SJSA1 (cell line): ENCODE measurements at places on chromosomes 13 and 19. TPM values are rescaled to one million over a fixed set of nuclear protein-coding genes. Genes with fewer than 3 reads are reported as not detected.

Gene CEACAM3
- not detected in 2 replicates for total RNA-seq

DNA sequence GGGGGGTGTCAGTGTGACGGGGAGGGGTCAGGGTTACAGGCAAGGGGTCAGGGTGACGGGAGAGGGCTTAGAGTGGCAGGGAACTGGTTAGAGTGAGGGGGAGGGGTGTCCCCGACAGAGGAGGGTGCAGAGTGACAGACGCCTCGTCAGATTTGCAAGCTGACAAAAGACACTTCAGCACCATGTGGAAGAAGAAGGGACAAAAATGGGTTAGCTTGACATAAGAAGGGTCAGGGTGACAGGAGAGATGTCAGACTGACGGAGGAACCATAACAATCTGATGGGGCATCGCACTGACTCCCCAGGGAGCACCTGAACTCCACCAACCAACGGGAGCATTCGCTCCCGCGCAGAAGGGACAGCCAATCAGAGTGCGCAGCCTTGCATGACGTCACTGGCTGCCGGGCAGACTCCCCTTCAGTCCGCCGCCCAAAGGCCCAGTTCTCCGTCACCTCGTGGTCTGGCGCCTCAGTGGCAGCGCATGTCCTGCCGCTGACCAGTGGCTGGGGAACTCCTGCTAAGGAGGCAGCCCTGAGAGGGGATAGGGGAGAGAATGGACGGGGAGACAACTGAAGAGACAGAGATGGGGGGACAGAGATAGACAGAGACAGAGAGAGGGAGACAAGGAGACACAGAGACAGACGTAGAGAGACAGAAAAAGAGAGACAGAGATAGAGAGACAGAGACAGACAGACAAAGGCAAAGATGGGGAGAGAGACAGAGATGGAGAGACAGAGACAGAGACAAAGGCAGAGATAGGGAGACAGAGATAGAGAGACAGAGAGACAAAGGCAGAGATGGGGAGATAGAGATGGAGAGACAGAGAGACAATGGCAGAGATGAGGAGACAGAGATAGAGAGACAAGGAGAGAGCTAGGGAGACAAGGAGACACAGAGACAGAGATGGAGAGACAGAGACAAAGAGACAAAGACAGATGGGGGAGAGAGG is 30.2 kb downstream of the C19orf81 start:
- H3K27ac ChIP-seq, result no peak overlapping the region
- DNase-seq, result peak; percentile 72
- H3K36me3 ChIP-seq, result no peaks in the 10 kb centered on the region
- H3K4me1 ChIP-seq, result no peaks in the 10 kb centered on the region
- H3K27me3 ChIP-seq, result peaks cover 3% of the 10 kb centered on the region; the same call in 1 of the 2 replicates

DNA sequence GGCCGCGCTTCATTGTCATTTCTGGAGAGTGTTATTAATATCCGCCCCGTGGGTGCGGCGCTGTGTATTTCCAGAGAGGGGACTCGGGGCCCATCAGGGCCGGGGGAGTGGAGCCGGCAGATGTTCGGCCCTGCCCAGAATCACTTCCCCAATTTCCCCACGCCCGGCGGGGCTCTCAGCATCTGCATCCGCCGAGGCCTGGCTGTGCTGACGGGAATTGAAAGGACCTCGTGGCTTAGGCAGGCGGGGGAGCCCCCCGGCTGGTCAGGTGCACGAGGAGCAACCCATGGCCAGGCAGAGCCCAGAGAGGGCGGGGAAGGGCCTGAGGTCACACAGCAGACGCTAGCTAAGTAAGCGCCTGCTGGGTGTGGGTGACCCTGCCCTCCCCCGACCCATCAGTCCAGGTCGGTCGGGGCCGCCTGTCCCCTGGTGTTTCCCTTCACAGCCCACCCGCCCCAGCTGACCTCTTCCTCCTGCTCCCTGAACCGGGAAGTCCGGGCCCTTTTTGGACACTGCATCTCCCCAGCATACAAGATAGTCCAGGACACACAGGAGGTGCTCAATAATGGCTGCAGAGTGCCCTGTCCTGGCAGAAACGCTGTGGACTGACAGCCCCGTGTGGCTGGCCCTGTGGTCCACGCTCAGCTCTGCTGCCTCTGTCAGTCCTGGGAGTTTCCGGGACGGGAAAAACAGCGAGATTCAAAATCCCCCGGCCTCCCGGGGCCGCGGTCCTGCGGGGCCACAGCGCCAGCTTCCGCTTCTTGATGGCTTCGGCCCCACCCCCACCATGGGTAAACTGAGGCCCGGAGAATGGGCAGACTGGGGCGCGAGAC is 22.1 kb downstream of the ARID3A start:
- no peak overlapping the region for H3K4me3 ChIP-seq
- no peak overlapping the region for H3K27ac ChIP-seq
- H3K4me1 ChIP-seq, result peaks cover 2% of the 10 kb centered on the region; the same call in 1 of the 2 replicates
- H3K27me3 ChIP-seq, result no peaks in the 10 kb centered on the region
- H3K36me3 ChIP-seq, result no peaks in the 10 kb centered on the region; the same call in 1 of the 2 replicates
- no peak for DNase-seq

Gene IL11
- total RNA-seq, result 116 and 141 TPM in 2 replicates

Gene CGB5
- total RNA-seq, result not detected in 2 replicates

GRCh38 chr13:110874508-110874960 is 40.3 kb downstream of the ANKRD10 start:
- no peaks in the 10 kb centered on the region for H3K27me3 ChIP-seq
- peak; percentile 79 for DNase-seq
- H3K4me3 ChIP-seq, result peak overlapping the region; percentile 31
- peak overlapping the region; percentile 16; the same call in 1 of the 2 replicates for H3K27ac ChIP-seq
- no peaks in the 10 kb centered on the region for H3K36me3 ChIP-seq

- no peak overlapping the region for H3K4me3 ChIP-seq
- H3K36me3 ChIP-seq, result no peaks in the 10 kb centered on the region
- H3K27me3 ChIP-seq, result no peaks in the 10 kb centered on the region
- H3K4me1 ChIP-seq, result no peaks in the 10 kb centered on the region; the same call in 1 of the 2 replicates
- DNase-seq, result no peak
- no peak overlapping the region for H3K27ac ChIP-seq
These were observed 179.9 kb upstream of the TSHZ3 start for GRCh38 chr19:31529121-31529520.

DNA sequence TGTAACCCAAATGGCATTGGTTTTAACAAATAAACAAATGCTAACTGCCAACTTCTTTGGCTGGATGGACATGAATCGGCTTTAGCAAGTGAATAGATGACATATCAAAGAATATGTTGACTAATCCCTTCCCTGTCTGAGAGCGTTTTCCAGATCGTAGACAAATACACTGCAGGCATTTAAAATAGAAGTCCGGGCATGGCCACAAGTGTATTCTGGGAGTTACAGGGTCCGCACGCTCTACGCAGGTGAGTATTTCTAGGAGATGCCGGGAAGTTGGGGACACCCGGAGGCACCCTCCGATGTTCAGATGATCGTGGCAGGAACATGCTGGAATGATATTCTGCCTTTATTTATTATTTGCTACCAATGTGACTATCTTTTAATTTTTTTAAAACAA is 53.2 kb upstream of the ZNF536 start:
- no peak overlapping the region for H3K4me3 ChIP-seq
- DNase-seq, result no peak
- no peak overlapping the region for H3K27ac ChIP-seq

GRCh38 chr13:111949311-111949710 is 117.6 kb upstream of the SOX1 start:
- H3K27me3 ChIP-seq, result peaks cover 41% of the 10 kb centered on the region
- H3K4me3 ChIP-seq, result no peak overlapping the region
- no peaks in the 10 kb centered on the region for H3K4me1 ChIP-seq

DNA sequence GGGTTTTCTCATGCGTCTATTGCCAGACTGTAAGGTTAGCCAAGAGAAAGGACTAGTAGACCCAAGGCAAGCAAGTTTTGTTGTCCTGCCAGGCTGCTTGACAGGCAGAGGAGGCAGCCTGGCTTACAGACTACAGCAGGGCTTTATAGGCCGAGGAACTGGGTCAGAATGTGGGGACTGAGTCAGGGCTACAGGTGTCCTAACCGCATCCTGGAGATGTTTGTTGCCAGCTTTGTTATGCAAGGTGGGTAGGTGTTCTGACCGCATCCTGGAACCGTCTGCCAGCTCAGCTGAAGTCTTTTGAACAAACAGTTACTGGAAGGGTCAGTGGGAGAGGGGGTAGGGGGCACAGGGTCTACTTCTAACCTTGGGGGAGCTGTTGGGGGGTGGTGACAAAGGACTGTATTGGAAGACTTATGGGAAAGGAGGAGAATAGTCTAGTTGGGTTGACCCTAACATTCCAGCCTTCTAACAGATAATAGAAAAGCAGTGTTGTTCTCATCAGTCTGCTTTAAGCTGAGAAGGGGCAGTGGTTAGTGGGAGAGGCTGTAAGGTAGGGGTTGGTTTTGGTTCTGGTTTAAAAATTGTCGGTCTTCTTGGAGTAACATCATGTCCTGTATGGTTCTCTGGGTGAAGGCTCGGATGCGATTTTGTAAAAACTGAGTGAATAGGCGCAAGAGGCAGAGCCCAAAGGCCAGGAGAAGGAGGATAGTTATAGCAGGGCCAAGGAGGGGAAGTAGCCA is 913.8 kb upstream of the SLITRK5 start:
- no peak for DNase-seq
- H3K4me3 ChIP-seq, result no peak overlapping the region
- no peaks in the 10 kb centered on the region for H3K27me3 ChIP-seq

DNA sequence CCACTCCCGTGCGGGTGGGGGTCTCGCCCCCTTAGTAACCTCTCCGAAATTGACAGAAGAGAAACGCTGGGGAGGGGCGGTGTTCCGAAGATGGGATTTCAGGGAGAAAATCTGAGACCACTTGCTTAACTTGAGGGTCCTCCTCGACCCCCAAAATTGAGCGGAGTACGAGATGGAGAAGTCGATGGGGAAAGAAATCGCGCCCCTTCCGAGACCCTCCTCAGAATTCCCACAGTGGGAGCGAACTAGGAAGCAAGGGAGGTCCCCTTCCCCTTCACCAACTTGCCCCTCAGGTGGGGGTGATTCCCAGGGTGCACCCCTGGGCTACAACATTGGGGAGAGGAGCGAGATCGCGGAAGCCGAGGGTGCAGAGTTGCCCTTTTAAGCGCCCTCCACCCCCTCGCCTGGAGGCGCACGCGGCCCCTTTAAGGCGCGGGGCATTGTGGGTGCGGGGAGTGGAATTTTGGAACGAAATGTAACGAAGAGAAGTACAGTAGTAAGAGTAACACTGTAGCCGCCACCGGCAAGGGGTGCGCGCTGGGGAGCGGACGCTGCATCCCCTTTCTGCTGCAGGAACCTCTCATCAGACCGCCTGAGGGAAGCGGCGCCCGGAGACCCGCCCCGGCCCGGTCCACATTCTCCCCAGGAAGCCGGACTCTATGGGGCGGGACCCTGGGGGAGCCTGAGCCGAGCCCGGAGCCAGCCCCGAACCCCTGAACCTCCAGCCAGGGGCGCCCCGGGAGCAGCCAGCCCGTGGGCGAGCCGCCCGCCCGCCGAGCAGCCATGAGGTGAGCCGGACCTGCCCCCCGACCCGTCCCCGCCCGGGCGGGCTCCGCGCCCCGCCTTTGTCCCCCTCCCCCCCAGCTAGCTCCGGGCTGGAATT is at the start of gene VASP:
VASP (plus strand) TSS at position 491 of the 883 bp plus-strand sequence; CDS start at position 784, 293 bp downstream.
- peak; percentile 85 for DNase-seq
- peaks cover 21% of the 10 kb centered on the region for H3K4me1 ChIP-seq
- peak within 1 kb of the TSS; percentile 71 for H3K27ac ChIP-seq
- no peaks in the 10 kb centered on the region for H3K27me3 ChIP-seq
- peak within 1 kb of the TSS; percentile 85 for H3K4me3 ChIP-seq

DNA sequence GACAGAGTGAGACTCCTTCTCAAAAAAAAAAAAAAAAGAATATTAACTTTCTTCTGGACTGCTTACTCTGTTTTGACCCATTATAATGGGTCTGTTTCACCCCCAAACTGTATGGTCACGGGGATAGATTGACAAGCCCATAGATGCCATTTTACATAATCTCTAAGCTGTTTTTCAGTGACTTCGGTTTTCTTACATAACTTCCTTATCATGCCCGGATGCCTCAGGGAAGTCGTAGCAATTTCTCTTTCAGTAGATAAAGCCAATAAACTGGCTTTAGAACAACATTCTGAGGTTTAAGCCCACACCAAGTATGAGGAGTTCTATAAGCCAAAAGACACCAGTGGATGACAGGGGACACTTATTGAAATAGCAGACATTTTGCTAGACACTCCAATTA is 5.9 kb upstream of the ZNF254 start:
- H3K4me1 ChIP-seq, result no peaks in the 10 kb centered on the region
- no peaks in the 10 kb centered on the region; the same call in 1 of the 2 replicates for H3K36me3 ChIP-seq
- no peaks in the 10 kb centered on the region for H3K27me3 ChIP-seq
- H3K4me3 ChIP-seq, result no peak overlapping the region

DNA sequence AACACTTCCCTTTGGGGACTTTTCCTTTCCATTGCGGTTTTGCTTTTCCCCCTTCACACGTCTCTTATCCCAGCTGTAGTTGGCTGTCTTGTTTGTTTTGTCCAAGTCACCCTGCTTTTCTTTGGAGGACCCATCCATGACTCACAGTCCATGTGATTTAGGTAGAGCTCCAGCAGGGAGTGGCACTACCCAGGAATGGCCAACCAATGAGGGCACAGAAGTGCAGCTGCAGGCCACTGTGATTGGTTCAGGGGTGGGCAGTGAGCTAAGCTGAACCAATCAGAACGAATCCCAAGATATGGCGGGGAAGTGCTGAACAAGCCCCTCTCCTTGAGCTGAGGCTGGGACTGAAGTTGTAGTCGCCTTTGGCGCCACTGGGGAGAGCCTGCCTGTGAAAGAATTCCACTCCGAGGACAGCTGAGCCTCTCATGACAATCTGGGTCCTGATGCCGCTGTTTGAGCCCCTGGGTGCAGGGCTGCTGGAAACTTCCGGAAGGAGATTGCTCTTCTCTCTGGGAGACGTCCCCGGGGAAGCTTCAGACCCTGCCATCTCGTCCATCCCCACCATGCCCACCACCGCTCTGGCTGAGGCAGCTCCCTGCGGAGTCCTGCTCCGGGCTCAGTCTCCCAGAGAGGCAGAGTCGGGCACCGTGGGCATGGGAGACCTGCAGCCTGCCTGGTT is 62.9 kb upstream of the URI1 start:
- H3K27me3 ChIP-seq, result no peaks in the 10 kb centered on the region
- peaks cover 14% of the 10 kb centered on the region for H3K4me1 ChIP-seq
- H3K36me3 ChIP-seq, result no peaks in the 10 kb centered on the region
- peak; percentile 60 for DNase-seq

Gene ZNF546
- 2.9 and 5.6 TPM in 2 replicates for total RNA-seq

- no peak for DNase-seq
- H3K27ac ChIP-seq, result no peak overlapping the region
- no peaks in the 10 kb centered on the region for H3K36me3 ChIP-seq
- no peaks in the 10 kb centered on the region; the same call in 1 of the 2 replicates for H3K4me1 ChIP-seq
- no peak overlapping the region for H3K4me3 ChIP-seq
- H3K27me3 ChIP-seq, result no peaks in the 10 kb centered on the region
These were observed 97.5 kb downstream of the FOXO1 start for GRCh38 chr13:40569024-40569350.

GRCh38 chr13:85970727-85971126 is 171.5 kb upstream of the SLITRK6 start:
- no peak overlapping the region for H3K4me3 ChIP-seq
- H3K27ac ChIP-seq, result no peak overlapping the region
- no peaks in the 10 kb centered on the region for H3K4me1 ChIP-seq
- H3K27me3 ChIP-seq, result no peaks in the 10 kb centered on the region
- no peaks in the 10 kb centered on the region for H3K36me3 ChIP-seq

DNA sequence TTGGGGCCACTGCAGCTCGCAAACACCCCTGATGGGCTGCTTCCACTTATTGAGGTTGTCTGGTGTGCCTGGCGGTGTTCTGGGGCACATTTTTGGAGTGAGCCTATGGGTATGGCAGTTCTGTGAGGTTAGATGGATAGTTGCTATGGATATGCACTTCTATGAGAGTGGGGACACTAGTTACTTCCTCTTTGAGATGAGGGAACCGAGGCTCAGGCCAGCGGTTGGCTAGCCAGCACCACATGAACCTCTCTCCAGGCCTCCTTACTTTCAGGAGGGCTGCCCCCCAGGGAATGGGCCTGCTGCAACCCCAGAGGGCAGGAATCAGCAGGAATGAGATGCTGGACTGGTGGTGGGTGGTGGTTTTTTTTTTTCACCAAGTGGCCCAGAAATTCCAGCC is 13.5 kb upstream of the PRR19 start:
- peaks cover 76% of the 10 kb centered on the region for H3K36me3 ChIP-seq
- DNase-seq, result no peak
- H3K27ac ChIP-seq, result no peak overlapping the region
- peaks cover 15% of the 10 kb centered on the region for H3K4me1 ChIP-seq
- H3K4me3 ChIP-seq, result no peak overlapping the region
- no peaks in the 10 kb centered on the region for H3K27me3 ChIP-seq
